ENCODE measurements at places on chromosomes 16 and 17. TPM values are rescaled to one million over a fixed set of nuclear protein-coding genes. Genes with fewer than 3 reads are reported as not detected.

GRCh38 chr16:79372503-79373184 is 227.9 kb downstream of the MAF start:
- no peak overlapping the region for H3K27ac ChIP-seq
- no peaks in the 10 kb centered on the region for H3K27me3 ChIP-seq
- H3K36me3 ChIP-seq, result no peaks in the 10 kb centered on the region
- no peak overlapping the region for H3K4me3 ChIP-seq
- no peaks in the 10 kb centered on the region for H3K4me1 ChIP-seq
- no peak for DNase-seq

- peaks cover 3% of the 10 kb centered on the region for H3K4me1 ChIP-seq
- no peak for DNase-seq
- no peaks in the 10 kb centered on the region for H3K36me3 ChIP-seq
- H3K27ac ChIP-seq, result no peak overlapping the region
These were observed 361.5 kb downstream of the SNX29 start for GRCh38 chr16:12337871-12338655.

- no peaks in the 10 kb centered on the region for H3K27me3 ChIP-seq
- peaks cover 21% of the 10 kb centered on the region for H3K4me1 ChIP-seq
- peak overlapping the region; percentile 99 for H3K4me3 ChIP-seq
- peak overlapping the region; percentile 100 for H3K27ac ChIP-seq
These were observed 747 bp downstream of the ATXN7L3 start for GRCh38 chr17:44198721-44199552.

DNA sequence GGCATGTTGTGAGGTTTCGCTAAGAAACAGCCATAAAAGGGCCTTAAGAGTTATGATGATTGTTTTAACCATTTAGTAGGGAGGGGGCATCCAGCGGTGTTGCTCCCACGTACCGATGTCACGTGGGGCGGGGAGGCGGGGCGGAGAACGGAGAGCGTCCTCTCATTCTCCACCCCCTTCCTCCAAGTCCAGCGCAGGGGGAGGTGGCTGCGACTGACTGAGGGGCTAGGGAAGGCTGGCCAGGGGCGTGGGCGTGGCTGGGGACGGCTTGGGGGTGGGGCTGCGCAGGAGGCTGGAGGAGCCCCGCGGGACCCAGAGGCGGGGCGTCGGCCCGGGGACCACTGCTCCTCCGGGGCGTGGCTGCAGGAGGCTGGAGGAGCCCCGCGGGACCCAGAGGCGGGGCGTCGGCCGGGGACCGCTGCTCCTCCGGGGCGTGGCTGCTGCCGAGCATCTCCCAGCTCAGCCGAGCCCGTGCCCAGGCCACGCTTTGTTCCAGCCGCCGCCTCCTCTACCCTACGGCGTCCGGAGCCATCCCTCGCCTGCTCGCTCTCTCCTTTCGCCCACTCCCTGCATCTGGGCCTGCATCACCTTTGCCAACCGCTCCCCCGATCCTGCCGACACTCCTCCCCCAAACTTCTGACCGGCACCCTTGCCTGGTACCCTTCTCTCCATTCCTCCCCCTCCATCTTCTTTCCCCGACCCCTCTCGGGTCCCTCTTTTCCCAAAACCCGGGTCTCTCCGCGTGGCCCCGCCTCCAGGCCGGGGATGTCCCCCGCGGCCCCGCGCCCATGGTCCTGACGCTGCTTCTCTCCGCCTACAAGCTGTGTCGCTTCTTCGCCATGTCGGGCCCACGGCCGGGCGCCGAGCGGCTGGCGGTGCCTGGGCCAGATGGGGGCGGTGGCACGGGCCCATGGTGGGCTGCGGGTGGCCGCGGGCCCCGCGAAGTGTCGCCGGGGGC is at the start of gene SARM1:
TSS of gene SARM1 (plus strand) at position 450 of the 958 bp plus-strand sequence. CDS start at position 789, 339 bp downstream.
- no peaks in the 10 kb centered on the region for H3K36me3 ChIP-seq
- H3K27ac ChIP-seq, result peak within 1 kb of the TSS; percentile 75
- H3K4me1 ChIP-seq, result peaks cover 12% of the 10 kb centered on the region
- H3K27me3 ChIP-seq, result no peaks in the 10 kb centered on the region
- DNase-seq, result peak; percentile 54
- H3K4me3 ChIP-seq, result peak within 1 kb of the TSS; percentile 77

GRCh38 chr17:17042851-17043460 is 699 bp downstream of the MPRIP start:
- H3K27me3 ChIP-seq, result no peaks in the 10 kb centered on the region
- no peak for DNase-seq
- peaks cover 27% of the 10 kb centered on the region for H3K4me1 ChIP-seq
- peak overlapping the region; percentile 75 for H3K4me3 ChIP-seq
- no peaks in the 10 kb centered on the region for H3K36me3 ChIP-seq

- H3K4me1 ChIP-seq, result no peaks in the 10 kb centered on the region
- H3K27ac ChIP-seq, result no peak overlapping the region
- no peak for DNase-seq
- H3K4me3 ChIP-seq, result no peak overlapping the region
- no peaks in the 10 kb centered on the region for H3K27me3 ChIP-seq
These were observed 269.7 kb downstream of the CA10 start for GRCh38 chr17:51888816-51889215.

GRCh38 chr17:73286863-73287296 is 24.9 kb downstream of the CDC42EP4 start:
- H3K27ac ChIP-seq, result peak overlapping the region; percentile 52
- H3K27me3 ChIP-seq, result no peaks in the 10 kb centered on the region
- H3K4me1 ChIP-seq, result peaks cover 55% of the 10 kb centered on the region
- H3K36me3 ChIP-seq, result peaks cover 19% of the 10 kb centered on the region
- DNase-seq, result no peak

GRCh38 chr16:76293980-76294379 is 16.8 kb downstream of the CNTNAP4 start:
- no peaks in the 10 kb centered on the region for H3K4me1 ChIP-seq
- no peak overlapping the region for H3K4me3 ChIP-seq
- no peak overlapping the region for H3K27ac ChIP-seq
- no peaks in the 10 kb centered on the region for H3K27me3 ChIP-seq
- DNase-seq, result no peak

DNA sequence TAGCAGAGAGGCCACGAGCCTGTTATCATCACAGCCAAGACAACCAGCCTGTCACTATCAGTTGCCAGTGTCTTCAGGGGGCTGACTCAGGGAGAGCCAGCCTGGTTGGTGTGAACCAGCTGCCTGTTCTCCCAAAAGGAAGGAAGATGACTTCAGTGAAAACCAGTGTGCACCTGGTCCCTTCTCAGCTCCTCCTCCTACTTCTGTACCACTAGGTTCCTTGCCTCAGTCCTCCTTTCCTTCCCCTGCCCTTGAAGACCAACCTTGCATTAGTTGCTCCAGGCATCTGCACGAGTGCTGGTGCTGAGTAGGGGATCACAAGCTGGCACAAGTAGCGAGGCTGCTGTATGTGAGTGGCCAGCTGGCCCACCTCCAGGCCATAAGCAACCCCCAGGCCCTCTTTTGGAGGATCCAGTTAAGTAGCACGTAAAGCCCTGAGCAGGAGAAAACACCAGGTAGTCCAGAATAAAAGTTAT is 8.5 kb downstream of the TUBG1 start:
- no peak overlapping the region for H3K27ac ChIP-seq
- peaks cover 31% of the 10 kb centered on the region for H3K36me3 ChIP-seq
- DNase-seq, result no peak
- H3K4me1 ChIP-seq, result peaks cover 11% of the 10 kb centered on the region
- H3K4me3 ChIP-seq, result no peak overlapping the region
- H3K27me3 ChIP-seq, result no peaks in the 10 kb centered on the region

DNA sequence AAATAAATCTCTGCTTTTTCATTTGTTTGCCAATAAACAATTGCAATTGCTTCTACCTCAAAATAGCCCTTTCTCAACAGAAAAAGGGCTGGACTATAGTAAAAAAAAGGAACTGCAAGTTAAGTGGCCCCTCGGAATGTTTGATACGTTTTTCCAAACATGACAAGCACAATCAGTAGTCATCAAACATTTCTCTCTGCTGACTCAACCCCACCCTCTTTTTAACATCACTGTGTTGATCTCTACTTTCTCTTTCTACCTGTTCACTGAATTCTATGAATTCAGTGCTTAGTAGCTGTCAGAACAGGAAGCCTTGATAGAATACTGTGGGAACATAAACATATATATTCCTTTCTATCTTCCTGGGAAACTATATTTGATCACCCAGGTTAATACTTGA is 116.5 kb upstream of the AXIN2 start:
- H3K36me3 ChIP-seq, result no peaks in the 10 kb centered on the region
- H3K4me3 ChIP-seq, result no peak overlapping the region

DNA sequence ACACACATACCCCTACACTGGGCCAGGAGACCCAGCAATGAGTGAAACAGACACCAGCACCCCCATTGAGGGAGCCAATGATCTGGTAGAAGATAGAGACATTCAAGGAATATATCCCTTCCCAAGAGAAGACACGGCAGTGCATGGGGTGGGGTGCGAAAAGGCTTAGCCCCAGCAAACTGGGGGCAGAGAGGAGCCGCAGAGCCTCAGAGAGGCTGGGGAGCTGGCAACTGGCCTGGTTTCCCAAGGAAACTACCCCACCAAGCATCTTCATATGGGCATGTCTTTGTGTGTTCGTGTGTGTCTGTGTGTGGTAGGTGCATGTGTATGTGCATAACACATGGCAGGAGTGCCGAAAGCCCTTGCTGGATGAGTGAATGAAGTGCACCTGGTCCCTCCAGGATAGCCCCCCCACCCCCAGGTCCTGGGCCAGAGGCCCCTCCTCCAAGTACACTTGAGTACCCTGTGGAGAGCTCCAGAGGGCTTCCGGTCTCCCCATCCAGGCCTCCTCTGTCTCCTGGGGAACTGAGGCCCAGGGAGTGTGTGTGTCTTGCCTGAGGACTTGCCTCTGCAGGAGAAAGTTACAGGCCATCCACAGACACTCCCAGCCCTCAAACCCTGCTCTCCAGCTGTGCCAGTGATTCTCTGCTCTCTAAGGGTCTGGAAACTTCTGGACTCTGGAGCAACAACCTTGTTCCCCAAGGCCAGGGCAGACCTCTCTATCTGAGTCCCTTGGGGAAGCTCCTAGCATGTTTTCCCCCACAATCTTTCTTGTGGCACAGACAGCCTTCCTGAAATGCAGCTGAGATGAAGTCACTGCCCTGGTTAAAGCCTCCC is 15.9 kb downstream of the TBX2 start:
- no peak for DNase-seq
- peaks cover 9% of the 10 kb centered on the region for H3K4me1 ChIP-seq
- no peaks in the 10 kb centered on the region for H3K27me3 ChIP-seq
- no peaks in the 10 kb centered on the region for H3K36me3 ChIP-seq
- H3K4me3 ChIP-seq, result no peak overlapping the region

- no peaks in the 10 kb centered on the region for H3K4me1 ChIP-seq
- H3K27ac ChIP-seq, result no peak overlapping the region
- H3K27me3 ChIP-seq, result no peaks in the 10 kb centered on the region
- H3K4me3 ChIP-seq, result no peak overlapping the region
- no peaks in the 10 kb centered on the region for H3K36me3 ChIP-seq
These were observed 88.5 kb upstream of the IRX3 start for GRCh38 chr16:54375071-54375470.

DNA sequence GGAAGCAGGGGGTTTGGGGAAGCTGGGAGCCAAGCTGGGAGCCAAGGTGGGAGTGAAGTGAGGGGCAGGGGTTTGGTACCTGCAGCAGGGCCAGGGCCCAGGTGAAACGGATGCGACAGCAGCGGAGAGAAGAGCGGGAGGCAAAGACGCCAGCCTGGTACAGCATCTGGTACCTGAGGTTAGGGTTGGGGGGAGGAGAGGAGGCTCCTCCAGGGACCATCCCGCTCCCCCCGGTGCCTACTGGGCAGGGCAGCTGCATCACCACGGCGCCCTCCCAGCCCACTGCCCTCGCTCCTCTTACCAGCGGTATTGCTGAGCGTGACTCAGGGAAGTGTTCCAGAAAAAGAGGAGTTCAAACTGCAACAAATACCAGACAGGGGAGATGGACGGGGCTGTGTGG is 9.8 kb downstream of the CLN3 start:
- no peak overlapping the region for H3K27ac ChIP-seq
- H3K36me3 ChIP-seq, result peaks cover 48% of the 10 kb centered on the region
- no peaks in the 10 kb centered on the region for H3K27me3 ChIP-seq
- DNase-seq, result no peak

- H3K4me3 ChIP-seq, result peak within 1 kb of the TSS; percentile 16
- no peaks in the 10 kb centered on the region for H3K36me3 ChIP-seq
- H3K4me1 ChIP-seq, result no peaks in the 10 kb centered on the region
- no peaks in the 10 kb centered on the region for H3K27me3 ChIP-seq
- H3K27ac ChIP-seq, result no peak within 1 kb of the TSS
These were observed at the start of gene SDR42E2 for GRCh38 chr16:22161999-22162655. TSS of gene SDR42E2 (plus strand) at chr16:22162506. CDS start at chr16:22165583, 3,077 bp downstream.

DNA sequence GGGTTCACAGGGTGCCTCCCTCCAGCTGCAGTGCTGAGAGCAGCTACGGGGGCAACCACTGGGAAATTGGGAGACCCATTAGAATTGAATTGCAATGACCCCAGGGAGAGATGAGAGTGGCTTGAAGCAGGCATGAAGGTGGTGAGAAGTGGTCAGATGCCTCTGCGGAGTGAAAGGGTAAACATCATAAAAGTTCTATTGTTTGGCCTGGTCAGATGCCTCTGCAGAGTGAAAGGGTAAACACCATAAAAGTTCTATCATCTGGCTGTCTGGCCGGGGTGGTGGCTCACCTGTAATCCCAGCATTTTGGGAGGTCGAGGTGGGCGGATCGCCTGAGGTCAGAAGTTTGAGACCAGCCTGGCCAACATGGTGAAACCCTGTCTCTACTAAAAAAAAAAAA is 53.5 kb downstream of the TNFRSF13B start:
- H3K27ac ChIP-seq, result no peak overlapping the region
- no peak overlapping the region for H3K4me3 ChIP-seq
- H3K36me3 ChIP-seq, result no peaks in the 10 kb centered on the region
- no peaks in the 10 kb centered on the region for H3K4me1 ChIP-seq
- DNase-seq, result no peak

GRCh38 chr16:58518083-58518979 is 3.0 kb downstream of the SETD6 start:
- H3K4me1 ChIP-seq, result peaks cover 6% of the 10 kb centered on the region
- H3K27me3 ChIP-seq, result no peaks in the 10 kb centered on the region
- no peak for DNase-seq
- H3K4me3 ChIP-seq, result no peak overlapping the region
- H3K36me3 ChIP-seq, result peaks cover 61% of the 10 kb centered on the region
- no peak overlapping the region for H3K27ac ChIP-seq

Gene CCL5
- 43.2 TPM for total RNA-seq

Gene SRCIN1
- total RNA-seq, result not detected

Gene BCL6B
- 16.4 TPM for total RNA-seq

Gene WFIKKN1
- total RNA-seq, result not detected

Gene TMEM106A
- 18.5 TPM for total RNA-seq

Gene MYLK3
- not detected for total RNA-seq

Gene FNDC8
- not detected for total RNA-seq

Gene CCDC57
- total RNA-seq, result 12.8 TPM

Gene WFDC1
- total RNA-seq, result 126 TPM

Gene PRRT2
- total RNA-seq, result 5.0 TPM

Gene ABCA3
- total RNA-seq, result 25.9 TPM

Gene NOS2
- total RNA-seq, result not detected

Gene NKD1
- 33.2 TPM for total RNA-seq

Gene TEX14
- total RNA-seq, result not detected

Gene CD7
- total RNA-seq, result 6.7 TPM

Gene DUSP3
- total RNA-seq, result 70.5 TPM
